COLO829 (cell line): ENCODE measurements at places on chromosomes 6 and 20.

DNA sequence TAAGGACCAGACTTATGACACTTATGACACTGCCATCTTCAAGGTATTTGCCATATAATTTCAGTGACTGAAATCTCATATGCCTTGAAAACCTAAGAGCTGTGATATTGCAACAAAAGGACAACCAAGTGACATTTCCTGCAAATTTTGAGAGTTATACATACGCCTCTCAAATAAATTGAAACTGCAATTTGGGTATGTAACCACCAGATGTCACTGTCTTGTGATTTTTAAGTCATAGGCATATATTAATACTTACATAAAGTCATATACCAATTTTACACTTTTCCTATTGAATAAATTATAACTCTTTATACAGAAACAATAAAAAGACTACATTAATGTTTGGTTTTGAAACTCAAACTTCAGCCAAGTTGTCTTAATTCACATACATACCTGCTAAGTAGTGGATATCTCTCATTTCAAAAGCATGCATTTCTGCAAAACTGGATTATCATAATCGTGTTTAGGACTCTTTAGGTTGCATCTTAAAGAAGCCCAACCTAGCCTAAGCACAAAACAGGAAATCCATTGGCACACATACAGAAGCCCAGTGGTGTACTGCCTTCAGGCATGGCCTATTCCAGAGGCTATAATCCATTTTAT lies 180.2 kb downstream of the PACRG start:
- no peak for DNase-seq

- DNase-seq = no peak
Observed at GRCh38 chr6:10529231-10529801, 8.2 kb downstream of the GCNT2 start.

DNA sequence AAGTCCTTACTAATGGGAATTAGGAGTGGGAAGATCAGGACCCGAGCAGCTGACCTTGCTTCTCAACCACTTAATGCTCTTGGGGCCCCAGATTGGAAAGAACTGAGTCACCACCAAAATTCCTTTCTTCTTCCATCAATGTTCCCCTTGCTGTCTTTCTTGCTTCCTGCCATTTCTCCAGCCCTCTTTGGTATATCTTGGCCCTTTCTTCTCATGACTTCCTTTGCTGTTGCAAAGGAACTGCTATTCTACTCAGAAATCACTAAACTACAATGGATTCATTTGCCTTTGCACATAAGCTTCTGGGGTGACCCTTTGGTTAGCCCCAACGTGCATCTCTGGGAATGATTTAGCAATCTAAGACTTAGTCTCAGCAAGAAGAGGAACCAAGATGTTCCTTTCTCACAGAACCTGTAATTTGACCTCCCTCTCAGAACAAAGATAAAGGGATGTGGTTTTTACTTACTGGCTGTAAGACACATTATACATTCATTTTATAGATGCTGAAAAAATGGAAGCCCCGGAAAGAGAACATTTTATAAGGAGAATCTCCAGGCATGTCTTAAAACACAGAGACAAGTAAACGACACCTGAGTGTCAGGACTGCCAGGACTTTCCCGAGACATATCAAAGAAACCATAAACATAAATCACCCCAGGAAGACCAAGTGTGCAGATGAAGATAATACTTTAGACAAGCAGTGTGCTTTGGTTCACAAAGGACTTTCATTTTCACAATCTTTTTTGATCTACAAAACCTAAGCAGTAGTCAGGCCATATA lies 99.0 kb upstream of the TNFAIP3 start:
- DNase-seq = no peak

- DNase-seq = no peak
Observed at GRCh38 chr6:166553563-166554271, 32.8 kb downstream of the RAMACL start.

- peak; percentile 76 for DNase-seq
Observed at GRCh38 chr20:373171-373890, 7.2 kb upstream of the TRIB3 start.

- no peak for DNase-seq
Observed at GRCh38 chr6:87482366-87482765, 9.6 kb downstream of the SLC35A1 start.

GRCh38 chr20:21020659-21021471 lies 85.3 kb downstream of the LINC00237 start:
- no peak for DNase-seq

GRCh38 chr6:159499034-159499433 lies 194.0 kb downstream of the SOD2 start:
- DNase-seq = no peak

DNA sequence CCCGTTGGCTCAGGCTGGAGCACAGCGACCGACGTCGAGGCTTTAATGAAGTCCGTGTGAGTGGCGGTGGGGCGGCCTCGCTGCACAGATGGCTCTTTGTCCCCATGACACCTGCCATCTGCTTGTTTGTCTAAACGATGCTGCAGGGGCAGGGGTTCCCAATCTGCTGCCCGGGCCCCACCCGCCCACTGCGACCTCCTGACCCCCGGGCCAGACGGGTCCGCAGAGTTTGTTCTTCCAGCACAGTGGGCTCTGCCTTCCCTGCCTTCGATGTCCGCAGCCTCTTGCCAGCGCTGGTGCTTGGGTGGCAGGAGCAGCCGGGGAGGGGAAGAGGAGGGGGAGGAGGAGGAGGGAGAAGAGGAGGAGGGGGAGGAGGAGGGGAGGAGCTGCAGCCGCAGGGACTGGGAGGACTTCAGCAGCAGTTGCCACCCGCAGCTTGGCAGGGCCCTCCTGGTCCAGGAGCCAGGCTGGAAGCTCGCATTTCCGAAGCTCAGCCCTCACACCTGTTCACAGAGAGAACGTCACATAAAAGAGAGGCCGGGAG lies 210.0 kb downstream of the DLL1 start:
- no peak for DNase-seq

GRCh38 chr6:20173833-20174792 lies 38.2 kb downstream of the MBOAT1 start:
- DNase-seq = no peak

DNA sequence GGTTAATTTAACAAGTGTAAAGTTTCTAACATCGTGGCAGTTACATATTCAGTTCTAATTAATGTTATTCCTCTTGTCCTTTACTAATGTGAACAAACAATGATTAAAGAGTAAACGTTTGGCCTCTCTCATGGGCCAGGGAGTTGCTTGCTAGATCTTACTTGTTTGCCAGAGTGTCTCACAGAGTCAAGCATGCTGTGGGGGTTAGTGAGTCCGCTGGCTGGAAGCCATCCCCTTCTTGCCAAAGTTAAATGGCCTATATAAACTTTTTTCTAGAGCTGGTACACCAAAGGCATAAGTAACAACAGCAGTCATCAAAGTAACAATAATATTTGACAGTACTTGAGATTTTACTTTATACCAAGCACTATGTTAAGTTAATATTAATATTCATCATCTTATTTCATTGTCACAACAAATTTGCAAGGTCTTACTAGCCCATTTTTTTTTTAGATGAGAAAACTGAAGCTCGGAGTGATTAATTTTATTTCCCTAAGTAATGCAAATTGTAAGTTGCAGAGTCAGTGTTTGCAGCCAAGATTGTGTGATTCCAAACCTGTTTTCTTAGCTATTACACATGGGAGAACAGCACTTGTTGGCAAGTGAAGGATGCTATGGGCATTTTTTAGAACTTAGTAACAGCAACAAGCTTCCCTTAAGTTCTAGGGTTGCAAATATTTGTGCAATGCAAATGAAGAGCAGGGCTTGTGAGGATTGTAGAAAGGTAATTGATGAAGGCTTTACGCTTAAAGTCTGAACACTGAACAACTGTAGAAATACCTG lies 224.5 kb downstream of the RFPL4B start:
- no peak for DNase-seq

DNA sequence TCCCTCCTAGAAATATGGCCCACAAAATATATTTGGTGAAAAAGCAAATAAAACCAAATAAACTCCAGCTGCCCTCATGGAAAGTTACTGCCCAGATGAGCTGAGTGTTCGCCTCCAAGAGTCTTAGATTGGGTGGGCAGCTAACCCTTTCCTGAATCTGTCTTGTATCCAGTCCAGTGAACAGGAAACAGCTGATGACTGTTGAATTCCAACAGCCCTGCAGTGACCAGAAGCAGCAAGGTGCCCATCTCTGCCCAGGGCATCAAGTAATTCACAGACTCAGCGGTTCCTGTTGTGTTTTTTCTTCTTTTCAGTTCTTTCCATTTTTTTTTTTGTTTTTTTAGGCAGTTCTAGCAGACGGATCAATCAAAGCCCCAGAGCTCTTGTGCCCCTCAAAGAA lies 199.2 kb downstream of the UBE3D start:
- no peak for DNase-seq

GRCh38 chr6:149942461-149942829 lies 631 bp downstream of the ULBP2 start:
- DNase-seq = no peak

GRCh38 chr6:53309059-53309900 lies 39.5 kb downstream of the ELOVL5 start:
- no peak for DNase-seq

GRCh38 chr20:20851385-20851784 lies 138.9 kb upstream of the RALGAPA2 start:
- no peak for DNase-seq

DNA sequence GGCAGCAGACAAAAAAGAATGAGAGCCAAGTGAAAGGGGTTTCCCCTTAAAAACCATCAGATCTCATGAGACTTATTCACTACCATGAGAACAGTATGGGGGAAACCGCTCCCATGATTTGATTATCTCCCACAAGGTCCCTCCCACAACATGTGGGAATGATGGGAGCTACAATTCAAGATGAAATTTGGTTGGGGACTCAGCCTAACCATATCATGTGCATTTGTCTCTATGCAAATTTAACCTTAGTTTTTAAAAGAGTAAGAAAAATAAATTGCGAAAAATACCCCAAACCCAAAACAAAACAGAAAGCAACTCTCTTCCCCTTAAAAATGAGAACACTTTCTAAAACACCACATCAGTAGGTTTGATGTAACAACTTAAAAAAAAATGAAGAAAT lies 22.6 kb upstream of the GPR6 start:
- DNase-seq = no peak

DNA sequence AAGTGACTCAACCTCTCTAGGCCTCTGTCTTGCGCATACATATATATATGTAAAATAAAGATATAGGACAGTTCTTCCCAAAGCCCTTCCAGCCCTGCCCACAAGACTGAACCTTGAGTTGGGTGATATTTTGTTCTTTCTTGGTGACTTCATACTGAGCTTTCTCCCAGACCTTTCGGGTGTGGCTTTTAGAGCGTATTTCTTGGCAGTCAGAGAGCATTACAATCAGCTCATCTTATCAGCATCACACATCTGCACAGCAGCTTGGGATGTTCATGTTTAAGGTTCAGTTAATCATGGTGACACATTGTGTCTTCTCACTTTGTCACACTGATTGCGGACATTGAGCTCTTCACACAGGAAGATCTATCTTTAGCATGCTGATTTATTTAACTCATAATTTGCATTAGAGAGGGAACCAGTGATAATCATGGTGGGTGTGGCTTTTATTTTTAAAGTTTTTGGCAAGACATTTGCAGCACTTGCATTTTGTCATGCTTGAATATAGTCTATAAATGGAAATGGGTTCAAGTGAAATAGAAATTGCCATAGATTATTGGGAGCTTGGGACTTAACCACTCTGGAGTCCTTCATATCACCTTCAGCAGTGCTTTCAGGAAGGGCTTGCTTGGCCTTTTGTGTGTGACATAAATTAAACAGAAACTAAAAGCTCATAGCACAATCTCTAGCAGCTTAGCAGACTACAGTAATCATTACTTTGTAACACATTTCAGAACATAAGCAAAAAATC lies 8.3 kb downstream of the KIF3B start:
- DNase-seq = no peak

DNA sequence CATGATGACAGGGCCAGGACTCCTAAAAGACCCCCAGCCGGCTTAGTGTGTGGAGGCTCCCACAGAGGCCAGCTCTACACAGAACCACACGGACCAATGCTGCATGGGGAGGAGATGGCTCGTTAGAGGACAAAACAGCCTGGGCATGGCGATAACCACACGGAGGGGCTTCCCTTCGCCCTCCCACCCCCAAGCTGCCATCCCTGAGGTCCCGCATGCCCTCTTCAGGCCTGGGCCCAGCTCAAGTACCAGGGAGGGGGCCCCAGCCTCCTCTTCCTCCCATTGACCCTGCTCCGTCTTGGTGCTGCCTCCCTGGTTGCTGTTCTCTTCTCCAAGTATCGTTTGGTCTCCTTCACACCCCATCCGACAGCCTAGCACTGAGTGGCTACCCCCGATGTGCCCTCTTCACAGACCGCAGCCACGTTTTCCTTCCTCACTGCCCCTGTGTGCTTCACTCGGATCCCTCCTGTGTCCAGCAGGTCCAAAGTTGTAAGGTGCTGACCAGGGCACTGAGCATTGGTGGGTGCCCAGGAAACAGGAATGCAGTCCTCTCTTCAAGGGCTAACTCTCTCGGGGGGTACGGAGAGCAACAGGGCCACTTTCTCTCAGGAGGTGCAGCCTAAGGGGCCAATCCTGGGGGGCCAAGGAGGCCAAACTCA lies 9.6 kb upstream of the MLN start:
- no peak for DNase-seq

DNA sequence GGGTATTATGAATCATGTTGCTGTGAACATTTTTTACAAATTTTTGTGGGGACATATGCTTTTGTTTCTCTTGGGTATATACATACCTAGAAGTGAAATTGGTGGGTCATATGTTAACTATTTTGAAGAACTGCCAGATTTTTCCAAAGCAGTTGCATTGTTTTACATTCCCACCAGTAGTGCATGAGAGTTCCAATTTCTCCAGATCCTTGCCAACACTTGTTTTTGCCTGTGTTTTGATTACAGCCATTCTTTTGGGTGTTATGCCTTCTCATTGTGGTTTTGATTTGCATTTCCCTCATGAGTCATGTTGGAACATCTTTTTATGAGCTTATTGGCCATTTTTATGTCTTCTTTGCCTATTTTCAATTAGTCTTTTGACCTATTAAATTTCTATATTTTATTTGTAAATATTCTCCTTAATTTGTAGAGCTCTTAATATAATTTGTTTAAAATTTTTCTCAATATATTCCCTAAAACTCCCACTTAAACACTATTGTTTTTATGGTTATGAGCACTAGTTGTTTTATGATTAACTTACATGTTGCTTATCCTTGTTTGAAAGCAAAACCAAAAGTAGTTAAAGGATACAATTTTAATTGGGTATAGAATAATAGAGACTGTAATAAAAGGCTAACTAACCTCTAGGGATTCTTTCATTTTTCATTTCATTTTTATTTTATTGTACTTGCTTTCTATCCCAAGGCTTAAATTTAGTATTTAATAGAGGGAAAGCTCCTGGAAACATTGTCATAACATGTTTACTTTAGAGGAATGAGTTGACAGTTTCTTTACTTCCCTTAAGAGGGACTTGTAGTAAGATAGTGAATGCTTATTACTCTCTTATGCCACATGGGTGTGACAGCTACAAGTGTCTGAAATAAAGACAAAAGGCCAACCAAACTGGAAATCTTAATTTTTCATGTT lies 5.5 kb downstream of the UBR2 start:
- DNase-seq = peak; percentile 32

DNA sequence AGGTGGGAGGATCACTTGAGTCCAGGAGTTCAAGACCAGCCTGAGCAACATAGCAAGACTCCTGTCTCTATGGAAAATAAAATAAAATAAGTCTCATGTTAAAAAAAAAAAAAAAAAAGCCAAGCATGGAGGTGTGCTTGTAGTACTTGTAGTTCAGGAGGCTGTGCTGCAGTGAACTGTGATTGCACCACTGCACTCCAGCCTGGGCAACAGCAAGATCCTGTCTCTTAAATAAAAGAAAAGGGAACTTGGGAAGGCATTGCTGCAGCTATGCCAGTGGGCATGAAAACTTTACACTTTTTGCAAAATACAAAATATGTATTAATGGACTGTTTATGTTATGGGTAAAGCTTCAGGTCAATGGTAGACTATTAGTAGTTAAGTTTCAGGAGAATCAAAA lies 37.5 kb upstream of the REV3L start:
- DNase-seq = no peak
